ENCODE measurements at places on chromosomes 6 and 20.

GRCh38 chr6:6582131-6582530 lies 6.4 kb upstream of the LY86 start:
- no peak for DNase-seq

GRCh38 chr20:6122873-6123648 lies at the start of gene FERMT1:
Gene FERMT1 (minus strand): TSS chr20:6123030. CDS start chr20:6119554, 3,476 bp downstream.
- DNase-seq: peak; percentile 63

DNA sequence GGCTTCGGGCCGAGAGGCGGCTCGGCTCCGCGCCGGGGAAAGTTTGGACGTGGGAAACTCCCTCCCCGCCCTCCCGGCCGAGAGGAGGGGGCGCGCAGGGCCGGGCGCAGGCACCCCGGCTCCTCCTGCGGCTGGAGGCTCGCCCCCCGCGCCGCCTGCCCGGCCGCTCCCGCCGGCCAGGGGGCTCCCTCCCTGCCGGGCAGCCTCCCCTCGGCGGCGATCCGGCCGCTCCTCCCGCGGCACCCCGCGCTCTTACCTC lies 370 bp downstream of the CDH22 start:
- DNase-seq: no peak

DNA sequence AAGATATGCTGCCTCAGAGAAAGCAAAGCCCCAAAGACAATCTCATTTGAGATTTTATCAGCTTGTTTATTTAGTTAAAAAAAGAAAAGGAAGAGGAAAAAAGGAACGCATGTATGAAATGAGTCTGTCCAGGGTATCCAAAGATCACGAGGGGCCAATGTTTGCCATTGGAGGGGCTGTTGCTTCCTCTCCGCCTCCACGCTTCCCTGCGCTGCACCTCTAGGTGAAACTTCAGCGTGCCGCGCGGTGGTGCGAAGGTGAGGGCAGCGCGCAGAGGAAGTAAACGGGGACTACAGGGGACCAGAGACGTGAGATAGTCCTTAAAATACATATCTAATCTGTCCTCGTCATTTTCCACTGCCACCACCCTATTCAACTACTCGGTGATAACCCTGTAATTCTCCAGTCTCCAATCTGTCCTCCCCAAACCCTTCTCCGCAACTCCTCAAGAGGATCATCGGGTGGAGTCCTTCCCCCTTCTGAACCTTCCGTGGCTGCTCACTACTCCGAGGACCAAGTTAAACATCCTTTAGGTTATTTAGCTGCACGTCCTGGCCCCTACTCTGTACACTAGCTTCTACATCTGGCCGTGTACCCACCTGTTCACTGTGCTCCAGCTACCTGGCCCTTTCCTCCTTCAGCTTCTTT lies 1.1 kb upstream of the DCBLD1 start:
- DNase-seq: no peak

DNA sequence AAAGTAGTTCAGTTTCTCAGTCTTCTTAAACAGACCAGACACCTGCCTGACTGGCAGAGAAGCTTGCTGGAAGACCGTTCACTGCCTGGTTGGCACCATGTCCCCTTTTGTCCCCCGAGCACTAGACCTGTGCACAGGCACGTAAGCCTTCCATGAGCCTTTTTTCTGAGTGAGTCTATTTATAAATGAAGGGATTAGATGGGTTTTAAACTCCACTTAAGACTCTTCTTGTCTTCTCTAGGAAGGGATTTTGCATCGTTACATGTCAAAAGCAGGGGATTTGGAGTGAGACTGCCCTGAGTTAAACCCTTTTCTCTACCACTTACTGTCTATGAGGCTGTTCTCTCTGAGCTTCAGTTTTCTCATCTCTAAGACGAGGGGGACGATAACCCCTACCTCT lies 37.6 kb downstream of the STK35 start:
- DNase-seq: no peak

DNA sequence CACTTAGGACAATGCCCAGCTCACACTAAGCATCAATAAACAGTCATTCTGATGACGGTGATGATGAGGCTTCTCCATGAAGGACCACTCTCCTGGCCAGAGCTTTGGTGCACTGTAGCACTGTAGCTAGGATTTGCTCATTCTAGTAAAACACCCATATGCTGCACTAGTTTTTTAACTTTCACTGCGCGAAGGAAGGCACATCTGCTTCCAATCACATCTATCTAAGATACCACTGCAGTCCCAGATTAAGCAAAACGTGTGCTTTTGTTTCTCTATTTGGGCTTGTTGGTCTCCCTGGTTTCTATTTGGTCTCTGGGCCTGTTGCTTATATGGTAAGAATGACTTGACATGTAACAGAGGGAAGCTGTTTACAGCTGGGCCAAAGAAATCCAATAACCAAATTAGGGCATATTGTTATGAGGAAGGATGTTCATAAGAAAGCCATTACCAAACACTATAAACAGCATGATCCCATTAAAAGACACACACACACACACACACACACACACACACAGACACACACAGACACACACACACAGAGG lies 62.4 kb downstream of the FAM229B start:
- DNase-seq: no peak

- DNase-seq: no peak
Observed at GRCh38 chr6:43679057-43679456, 8.5 kb downstream of the MRPS18A start.

DNA sequence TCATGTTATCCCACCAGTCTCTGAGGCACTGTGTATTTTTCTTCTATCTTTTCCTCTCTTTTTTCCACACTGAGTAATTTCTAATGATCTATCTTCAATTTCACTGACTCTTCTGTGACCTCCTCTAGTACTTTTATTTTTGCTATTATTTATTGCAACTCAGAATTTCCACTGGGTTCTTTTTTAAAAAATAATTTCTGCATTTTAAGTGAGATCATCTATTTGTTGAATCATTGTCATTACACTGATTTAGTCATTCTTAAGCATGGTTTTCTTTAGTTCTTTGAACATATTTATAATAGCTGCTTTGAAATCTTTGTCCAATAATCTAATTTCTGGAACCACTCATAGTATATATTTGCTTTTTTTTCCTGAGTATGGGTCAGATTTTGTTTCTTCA lies 96.7 kb upstream of the SLC22A16 start:
- no peak for DNase-seq

DNA sequence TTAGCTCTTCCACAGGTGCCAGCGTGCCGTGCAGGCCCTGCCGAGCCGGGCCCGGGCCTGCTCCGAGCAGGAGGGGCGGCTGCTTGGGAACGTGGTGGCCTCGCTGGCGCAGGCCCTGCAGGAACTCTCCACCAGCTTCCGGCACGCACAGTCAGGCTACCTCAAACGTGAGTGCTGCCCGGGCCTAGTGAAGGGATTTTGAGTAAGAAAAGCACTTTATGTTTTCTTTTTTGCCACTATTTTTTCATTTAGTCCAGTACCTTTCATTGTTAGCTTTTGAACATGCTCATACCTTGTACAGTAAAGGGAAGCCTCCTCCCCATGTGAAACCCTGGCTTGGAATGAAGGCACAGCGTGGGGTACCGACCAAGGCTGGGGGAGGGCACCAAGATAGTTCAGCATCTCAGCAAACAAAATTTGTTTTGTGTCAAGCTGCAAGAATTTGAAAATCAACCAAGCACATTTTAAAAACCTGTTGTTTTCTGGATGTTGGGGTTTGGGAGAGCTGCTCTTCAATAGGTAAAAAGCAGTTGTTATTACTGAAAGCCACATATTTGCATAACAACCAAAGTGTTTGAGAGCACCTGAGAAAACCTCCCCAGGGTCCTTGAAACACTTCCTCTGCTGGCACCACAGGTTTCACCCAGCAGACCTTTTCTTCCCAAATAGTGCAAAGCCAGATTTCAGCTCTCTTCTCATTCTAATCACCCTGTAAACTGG lies 18.4 kb downstream of the STX16 start:
- no peak for DNase-seq

DNA sequence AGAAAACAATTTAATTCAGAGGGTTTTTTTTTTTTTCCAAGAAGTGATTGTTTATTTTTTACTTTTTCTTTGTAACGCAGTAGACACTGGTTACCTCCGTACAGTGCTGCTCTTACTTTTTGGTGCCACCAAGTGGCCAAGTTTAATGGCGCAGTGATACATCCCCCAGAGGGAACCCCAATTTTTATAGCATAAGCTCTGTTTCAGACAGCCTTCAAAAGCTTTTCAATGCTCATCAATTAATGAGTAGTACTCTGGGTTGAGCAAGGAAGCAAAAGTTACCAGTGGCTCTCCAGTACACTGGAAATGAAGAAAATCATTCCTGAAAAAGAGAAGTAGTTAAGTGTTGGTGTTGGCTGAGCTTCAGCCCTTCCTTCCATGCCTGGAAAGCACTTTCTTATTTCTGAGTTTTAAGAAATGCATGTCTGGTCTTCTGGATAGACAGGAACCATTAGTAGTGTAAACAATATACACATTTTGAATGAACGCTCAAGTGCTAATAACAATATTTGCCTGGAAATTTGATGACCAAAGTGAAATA lies 129.1 kb upstream of the SMLR1 start:
- no peak for DNase-seq

DNA sequence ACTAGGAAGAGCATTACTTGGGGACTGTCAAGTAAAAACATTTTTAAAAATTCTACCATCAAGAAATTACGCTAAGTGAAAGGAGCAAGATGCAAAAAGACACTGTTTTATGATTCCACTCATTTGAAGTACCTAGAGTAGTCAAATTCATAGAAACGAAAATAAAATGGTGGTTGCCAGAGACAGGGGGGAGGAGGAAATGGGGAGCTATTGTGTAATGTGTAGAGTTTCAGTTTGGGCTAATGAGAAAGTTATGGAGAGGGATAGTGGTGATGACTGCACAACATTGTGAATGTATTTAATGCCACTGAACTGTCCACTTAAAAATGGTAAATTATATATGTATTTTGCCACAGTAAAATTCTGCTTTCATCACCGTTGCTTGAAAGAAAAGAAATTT lies 83.8 kb downstream of the UST start:
- no peak for DNase-seq

GRCh38 chr6:144297511-144298100 lies 12.5 kb downstream of the UTRN start:
- DNase-seq: no peak

- DNase-seq: no peak
Observed at GRCh38 chr6:125798734-125799508, 8.2 kb downstream of the NCOA7 start.

DNA sequence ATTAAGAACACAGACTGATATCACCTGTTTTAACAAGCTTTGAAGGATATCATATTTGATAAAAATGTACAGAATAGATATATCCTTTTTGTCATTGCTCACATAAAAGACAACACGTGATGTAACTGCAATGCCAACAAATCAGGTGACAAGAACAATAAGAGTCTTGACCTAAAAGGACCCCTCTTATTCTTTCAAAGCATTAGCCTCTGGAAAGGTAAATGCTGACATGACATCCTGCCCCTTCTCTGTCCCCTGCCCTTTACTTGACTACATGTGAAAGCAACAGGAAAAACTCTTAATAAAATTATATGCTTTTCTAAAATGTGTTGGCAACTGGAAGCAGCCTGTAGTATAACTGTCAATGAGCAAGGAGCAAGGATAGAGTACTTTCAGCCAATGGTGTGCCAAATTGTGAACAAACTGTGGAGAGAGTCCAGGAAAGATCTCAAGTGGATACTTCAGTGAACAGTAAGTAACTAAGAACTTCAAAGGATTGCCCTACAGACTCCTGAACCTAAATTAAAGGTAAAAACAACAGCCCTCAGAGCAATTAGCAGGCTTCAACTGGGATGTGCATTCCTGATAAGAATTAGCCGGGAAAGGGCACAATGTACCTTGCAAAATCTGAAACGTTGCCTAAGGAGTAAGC lies 16.3 kb downstream of the PTPRK start:
- no peak for DNase-seq

DNA sequence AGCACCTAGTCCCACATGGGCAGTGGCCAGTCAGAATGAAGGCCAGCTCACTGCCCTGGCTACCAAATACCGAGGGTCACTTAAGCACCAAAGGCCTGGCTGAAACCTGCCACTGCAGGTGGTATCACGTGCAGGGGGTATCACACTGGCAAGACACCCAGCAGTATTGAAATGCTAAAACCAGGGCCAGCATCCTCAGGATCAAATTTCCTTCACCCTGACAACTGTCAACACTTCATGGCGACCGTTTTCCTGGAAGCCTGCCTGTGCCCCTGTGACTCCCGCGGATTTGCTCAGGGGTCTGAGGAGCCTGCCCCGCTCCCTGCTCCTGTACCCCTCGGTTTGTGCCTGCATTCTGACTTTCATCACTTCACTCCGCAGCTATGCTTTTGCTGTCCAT lies 151.1 kb downstream of the TTLL2 start:
- no peak for DNase-seq

GRCh38 chr6:25862199-25862598 lies 11.8 kb downstream of the SLC17A3 start:
- no peak for DNase-seq

DNA sequence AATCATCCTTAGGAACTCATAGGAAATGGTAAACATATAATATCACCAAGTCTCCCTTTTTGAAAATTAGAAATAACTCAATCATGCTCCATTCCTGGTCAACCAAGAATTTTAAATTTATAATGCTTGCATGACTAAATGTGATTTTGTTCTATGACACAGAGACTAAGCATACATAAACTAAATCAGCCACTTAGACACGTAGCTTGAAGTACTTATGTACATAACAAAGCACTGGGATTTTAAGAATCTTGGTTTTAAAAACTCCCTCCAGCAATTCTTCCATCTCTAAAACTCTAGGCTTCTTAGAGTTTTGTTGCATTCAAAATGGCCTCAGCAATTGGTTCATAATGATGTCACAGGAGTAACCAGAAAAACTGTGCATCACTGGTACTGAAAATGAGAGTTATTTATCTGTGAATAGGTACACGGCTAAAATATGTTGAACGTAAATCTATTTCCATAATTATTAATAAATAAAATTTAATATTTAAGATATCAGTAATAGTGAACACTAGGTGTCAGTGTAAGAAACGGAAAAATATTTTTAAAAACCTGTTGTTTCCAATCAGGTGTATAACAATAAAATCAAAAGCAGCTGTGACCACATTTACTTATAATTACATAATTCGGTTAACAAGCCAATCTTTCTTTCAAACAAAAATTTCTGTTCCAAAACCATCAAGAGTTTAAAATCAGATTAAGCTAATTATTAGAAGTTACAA lies 241.6 kb upstream of the RUNX2 start:
- no peak for DNase-seq

- no peak for DNase-seq
Observed at GRCh38 chr6:113211170-113211569, 646.0 kb upstream of the MARCKS start.

DNA sequence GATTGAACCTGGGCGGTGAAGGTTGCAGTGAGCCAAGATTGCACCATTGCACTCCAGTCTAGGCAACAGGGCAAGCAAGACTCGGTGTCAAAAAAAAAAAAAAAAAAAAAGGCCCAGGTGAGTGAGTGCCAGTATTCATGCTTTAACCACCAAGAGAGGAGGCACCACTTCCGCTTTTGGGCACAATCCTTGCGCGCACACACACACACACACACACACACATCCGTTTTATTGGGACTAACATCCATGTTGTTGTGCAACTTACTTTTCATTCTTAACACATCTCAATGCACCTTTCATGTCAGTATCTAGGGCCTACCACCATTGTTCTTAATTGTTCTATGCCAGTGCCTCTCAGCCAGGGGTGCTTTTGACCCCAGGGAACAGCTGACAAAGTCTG lies 263.0 kb downstream of the CDC5L start:
- no peak for DNase-seq

Measured in 8988T (cell line).